ENCODE measurements at places on chromosomes 1 and 21.

- DNase-seq = peak; percentile 58
Observed at GRCh38 chr1:2049718-2050431, at the start of gene PRKCZ. Gene PRKCZ (plus strand): TSS chr1:2050411. CDS start chr1:2050631, 220 bp downstream.

GRCh38 chr1:55150880-55151588 lies 64.1 kb downstream of the USP24 start:
- DNase-seq = no peak

DNA sequence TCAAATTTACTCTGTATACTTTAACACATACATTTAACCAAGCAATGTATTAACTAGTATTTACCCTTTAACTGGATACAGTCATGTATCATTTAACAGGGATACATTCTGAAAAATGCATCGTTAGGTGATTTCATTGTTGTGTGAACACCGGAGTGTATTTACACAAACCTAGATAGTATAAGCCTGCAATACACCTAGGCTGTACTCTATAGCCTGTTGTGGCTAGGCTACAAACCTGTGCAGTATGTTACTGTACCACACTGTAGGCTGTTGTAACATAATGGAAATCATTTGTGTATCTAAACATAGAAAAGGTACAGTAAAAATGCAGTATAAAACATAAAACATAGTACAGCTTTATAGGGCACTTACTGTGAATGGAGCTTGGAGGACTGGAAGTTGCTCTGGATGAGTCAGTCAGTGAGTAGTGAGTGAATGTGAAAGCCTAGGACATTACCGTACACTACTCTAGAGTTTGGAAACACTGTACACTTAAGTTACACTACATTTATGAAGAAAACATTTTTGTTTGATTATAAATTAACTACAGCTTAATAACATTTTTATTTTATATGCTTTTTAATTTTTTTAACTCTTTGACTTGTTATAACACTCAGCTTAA lies 21.3 kb downstream of the RGS4 start:
- no peak for DNase-seq

- DNase-seq = no peak
Observed at GRCh38 chr21:33558777-33559421, 16.1 kb downstream of the SON start.

GRCh38 chr1:27536010-27536757 lies 46.2 kb upstream of the WASF2 start:
- no peak for DNase-seq

GRCh38 chr1:60874718-60875117 lies 207.6 kb upstream of the NFIA start:
- DNase-seq = no peak

GRCh38 chr1:74591949-74592348 lies 79.5 kb upstream of the LRRC53 start:
- no peak for DNase-seq

- no peak for DNase-seq
Observed at GRCh38 chr1:74429580-74429979, 82.8 kb downstream of the LRRC53 start.

- DNase-seq = peak; percentile 59
Observed at GRCh38 chr1:185045814-185046492, 595 bp downstream of the RNF2 start.

DNA sequence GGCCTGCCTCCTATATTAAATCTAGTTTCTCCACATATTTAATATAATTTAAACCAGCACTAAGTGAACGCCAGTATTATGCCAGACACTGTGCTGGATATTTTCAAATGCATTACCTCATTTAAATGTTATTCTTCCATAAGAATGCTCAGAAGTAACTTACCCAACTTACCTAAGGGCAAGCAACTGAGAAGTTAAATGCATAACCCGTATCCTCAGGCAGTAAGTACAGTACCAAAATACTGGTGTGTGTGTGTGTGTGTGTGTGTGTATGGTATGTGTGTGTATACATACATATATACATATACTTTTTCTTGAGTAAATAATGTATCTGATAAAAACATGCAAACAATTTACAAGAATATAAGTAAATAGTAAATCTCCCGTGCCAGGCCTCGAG lies 9.0 kb upstream of the TRIM45 start:
- no peak for DNase-seq

DNA sequence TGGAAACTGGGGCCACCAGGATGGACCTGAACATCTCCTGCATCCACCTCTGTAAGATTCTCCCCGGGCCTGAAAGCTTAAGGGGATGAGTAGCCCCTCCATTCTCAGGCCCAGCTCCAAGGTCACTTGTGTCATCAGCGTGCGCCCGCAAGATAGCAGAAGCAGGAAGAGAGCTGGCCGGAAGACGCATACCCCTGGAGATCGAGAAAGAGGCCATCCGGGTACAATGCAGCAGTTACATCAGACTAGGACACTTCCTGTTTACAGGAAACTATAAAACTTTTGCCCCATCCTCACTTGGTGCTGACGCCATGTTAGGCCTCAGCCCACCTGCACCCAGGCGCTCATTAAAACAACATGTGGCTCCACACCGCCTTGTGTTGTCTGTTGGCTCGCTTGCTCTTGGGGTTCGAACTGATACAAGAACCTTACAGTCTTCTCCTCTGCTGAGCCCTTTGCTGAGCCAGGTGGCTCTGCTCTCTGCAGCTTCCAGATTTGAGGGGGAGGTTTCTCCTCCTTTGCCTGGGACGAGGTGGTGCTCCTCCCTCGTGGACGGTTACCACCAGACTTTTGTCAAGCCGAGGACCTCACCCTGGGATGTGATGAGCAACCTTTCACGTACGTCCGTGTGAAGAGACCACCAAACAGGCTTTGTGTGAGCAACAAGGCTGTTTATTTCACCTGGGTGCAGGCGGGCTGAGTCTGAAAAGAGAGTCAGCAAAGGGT lies 277.5 kb upstream of the C1orf174 start:
- DNase-seq = no peak

- no peak for DNase-seq
Observed at GRCh38 chr1:95229706-95230105, 4.3 kb upstream of the RWDD3 start.
